Fibroblast of skin of right quadriceps (primary cell): ENCODE measurements at places on chromosomes 4 and X.

DNA sequence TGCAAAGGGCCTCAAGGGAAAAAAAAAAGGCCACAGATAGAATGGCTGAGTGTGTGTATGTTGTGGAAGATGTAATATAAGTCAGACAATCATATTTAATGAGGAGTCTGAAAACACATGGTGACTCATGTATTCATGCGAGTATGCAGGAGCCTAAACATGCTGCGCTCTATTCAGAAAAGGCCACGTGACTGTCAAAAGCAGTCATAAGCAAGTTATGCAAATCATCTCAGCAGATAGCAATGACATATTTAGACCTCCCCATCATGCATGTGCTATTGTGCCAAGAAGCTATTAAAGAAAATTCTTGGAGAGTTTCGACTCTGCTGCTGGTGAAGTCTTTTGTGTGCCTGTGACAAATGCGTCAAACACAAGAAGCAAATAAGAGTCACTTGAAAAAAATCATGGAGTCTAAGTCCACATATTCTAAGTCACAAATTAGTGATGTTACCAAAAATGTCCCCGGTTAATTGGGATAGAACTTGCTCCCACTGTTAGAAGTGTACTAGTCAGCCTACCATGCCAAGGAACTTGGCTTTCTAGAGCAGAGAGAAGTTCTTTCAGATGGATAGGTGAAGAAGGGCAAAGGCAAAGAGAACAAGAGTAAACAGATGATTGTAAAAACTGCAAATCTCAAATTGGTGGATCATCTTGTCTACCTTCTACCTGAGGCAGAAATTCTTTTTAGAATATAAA lies 5.0 kb downstream of the LNX1 start:
- peak; percentile 99 for DNase-seq

DNA sequence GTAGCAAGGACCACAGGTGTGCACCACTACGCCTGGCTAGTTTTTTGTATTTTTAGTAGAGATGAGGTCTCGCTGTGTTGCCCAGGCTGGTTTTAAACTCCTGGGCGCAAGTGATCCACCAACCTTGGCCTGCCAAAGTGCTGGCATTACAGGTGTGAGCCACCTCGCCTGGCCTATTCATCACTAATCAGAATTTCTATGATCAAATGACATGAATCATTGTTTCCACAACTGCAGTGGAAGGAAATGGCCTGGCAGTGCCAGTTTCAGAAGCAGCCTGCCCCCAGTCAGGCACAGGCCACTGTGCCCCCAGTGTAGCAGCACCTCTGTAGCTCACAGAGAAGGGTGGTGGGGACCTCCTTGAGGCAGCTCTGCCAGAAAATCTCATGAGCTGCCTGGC lies 66.0 kb upstream of the MSANTD1 start:
- DNase-seq, result no peak

- peak; percentile 58 for DNase-seq
Observed at GRCh38 chr4:82429728-82430192, 502 bp downstream of the HNRNPDL start.

DNA sequence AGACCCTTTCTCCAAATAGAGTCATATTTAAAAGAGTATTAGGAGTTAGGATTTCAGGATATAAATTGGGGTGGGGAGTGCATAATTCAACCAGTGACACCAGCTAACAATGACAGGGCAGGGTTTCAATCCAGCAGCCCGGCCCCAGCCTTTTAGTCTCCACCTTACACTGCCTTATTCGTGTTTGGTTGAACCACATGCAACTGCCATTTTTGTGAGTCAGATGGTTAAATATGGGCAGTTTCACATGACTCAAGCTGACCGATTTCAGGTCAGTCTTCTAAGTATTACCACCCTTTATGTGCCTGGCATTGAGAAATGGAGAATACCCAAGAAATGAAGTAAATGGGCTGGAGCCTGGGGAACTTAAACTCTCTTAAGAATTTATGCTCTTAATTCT lies 102.8 kb downstream of the STOX2 start:
- peak; percentile 29 for DNase-seq

- DNase-seq, result peak; percentile 25
Observed at GRCh38 chr4:57065730-57066482, 44.3 kb downstream of the IGFBP7 start.

GRCh38 chr4:83582289-83582785 lies 46.4 kb downstream of the GPAT3 start:
- peak; percentile 19 for DNase-seq

- no peak for DNase-seq
Observed at GRCh38 chrX:40721489-40722106, 13.7 kb downstream of the MED14 start.
